ENCODE measurements at places on chromosomes 4 and X.

DNA sequence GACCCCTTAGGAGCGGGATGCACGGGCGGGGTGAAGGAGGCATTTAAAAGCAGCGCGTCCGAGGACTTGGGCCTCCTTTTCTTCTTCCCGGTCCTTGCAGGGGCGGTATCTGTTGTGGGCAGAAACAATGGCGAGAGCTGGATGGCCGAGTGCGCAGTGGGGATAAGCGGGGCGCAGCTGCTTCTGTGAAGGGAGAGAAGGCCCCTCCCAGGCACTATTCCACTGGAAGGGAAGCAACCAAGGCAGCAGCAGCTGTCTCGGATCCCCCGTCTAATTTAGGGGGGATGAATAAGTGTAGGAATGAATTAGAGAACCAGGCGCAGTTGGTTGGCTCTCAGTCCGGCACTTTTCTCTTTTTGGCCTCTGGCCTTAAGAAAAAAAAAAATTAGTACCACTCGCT lies 995 bp downstream of the SMARCA5 start:
- DNase-seq: peak; percentile 18

DNA sequence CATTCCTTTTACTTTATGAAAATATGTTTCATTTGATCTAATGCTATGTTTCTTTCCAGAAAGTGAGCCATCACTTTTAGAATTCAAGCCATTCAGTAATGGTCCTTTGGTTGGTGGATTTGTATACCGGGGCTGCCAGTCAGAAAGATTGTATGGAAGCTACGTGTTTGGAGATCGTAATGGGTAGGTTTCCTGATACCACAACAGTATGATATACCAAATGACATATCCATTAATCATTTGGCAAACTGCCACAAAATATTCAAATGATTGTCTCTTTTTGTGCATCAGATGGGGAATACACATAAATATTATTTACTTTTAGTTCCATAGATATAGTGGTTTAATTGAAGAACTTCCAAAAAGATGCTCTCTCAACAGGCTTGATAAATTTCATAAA lies 68.2 kb downstream of the HHIP start:
- no peak for DNase-seq

GRCh38 chr4:128394778-128395177 lies 107.2 kb upstream of the PGRMC2 start:
- DNase-seq: no peak

DNA sequence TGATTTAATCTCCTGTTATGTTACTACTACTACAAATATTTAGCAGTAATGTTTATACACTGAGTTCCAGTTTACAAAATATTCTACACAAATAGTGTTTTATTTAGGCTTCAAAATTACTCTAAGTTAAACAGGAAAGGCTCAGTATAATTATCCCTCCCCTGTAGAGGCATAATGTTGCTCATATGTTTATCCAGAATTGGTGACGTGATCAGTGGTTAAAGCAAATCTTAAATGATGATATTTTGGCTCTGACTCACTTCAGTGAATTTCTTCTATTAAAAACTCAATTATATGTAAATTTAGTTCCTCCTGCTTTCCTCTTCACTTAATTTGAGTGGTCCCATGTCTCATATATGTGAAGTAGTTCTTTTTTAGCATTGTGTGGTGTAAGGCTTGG lies 438.5 kb downstream of the ADGRL3 start:
- DNase-seq: no peak

DNA sequence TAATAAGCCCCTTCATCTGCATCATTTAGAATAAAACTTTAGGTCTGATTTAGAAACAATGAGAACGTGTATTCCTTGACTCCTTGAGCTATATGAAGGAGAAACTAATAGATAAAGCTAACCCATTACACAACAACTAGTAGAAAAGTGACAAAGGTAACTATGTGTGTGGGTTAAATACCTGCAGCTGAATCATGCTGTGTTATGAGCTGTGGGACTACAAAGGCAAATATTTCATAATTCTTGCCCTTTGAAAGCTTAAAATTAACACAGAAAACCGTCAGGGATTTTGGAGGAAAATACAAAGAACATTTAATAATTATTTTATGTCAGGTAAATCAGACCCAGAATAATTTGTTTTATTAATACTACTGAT lies 898 bp upstream of the NDP start:
- DNase-seq: no peak

GRCh38 chr4:38107818-38108217 lies 147.6 kb downstream of the PTTG2 start:
- DNase-seq: no peak

DNA sequence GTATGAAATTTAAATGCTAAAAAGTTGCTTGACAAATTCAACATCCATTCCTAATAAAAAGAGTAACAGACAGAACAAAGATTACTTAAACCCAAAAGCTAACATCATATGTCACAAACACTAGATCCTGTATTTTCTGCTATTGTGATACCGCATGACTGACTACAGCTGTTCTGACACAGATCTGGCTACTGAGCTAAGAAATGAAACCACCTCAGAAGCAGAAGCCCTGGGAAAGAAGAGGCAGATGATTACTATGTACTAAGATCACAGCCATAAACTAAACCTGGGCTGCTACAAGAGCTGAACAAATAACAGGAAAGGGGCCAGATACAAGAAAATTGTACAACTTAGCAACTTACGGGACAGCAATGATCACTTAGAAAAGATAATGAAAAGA lies 9.4 kb downstream of the LETM1 start:
- DNase-seq: no peak

DNA sequence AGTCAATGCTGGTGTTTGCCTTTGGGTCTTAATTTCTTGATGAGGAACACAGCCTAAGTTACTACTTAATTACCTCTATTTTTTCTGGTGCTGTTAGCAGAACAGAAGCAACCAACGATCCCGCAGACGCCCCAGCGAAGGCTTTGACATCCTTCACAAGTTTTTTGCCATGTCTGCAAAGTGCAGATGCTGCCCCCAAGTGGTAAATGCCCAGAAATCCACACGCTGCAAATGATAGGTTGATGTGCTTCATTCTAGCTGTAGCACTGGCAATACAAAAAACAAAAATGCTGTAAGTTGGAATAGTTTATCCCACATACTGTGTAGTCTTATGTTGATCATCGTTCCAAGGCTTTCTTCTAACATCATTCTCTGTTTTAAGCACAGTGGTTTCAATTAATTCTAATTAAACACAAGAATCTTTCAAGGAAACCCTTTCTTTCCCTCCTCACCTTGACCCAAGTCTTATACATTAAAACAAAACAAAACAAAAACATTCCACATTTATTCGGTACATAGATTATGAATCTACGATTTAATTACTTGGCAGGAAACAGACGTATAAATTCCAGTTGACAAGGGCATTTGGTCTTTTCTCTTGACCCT lies 1.2 kb downstream of the PNPLA4 start:
- peak; percentile 70 for DNase-seq

DNA sequence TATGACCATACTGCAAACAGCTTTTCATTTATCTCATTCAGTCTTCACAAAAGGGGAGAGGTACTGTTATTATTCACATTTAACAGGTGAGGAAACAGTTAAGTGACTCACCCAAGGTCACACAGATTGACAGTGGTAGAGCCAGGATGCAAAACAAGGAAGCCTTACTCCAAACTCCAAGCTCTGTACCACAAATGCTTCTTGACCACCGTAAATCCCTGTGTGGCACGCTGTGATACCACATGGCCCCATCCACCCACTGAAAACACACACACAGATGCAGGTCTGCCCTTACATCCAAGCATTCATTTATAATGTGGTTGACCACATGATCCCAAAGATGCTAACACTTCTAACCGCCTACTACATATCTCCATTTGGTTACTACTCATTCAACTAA lies 129.5 kb downstream of the TSPAN5 start:
- DNase-seq: no peak

DNA sequence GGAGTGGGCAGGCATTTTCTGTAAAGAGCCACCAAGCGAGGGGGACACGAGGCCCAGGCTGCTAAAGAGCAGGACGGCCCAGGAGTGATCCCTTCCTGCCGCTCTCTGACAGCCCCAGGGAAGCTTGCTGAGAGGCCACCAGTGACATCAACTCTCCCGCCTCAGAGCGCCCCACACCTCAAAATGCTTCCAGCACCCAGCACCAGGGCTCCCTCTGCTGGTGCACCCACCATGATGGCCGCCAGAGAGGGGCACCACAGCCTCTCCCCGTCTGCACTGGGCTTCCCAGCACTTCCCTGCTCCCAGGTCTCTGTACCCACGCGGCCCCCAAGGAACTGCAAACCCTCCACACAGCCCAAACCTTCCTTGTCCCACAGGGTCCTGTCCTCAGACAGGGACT lies 40.4 kb downstream of the GAK start:
- peak; percentile 29 for DNase-seq

DNA sequence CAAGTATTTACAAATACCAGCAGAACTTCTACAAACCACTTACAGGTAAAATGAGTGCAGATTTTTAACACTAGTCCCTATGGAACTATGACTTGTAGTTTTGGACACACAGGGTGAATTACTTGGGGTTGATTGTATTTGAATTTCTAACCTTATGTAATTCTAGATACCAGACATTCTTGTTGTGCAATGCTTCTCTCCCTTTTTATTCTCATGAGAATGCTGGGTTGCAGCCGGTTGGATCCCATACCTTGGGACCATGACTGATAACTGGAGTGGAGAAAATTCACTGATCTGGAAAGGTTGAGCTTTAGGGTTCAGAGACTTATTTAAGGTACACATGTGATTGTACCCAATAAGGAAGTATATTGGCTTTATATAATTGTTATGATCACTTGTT lies 8.8 kb downstream of the TET2 start:
- DNase-seq: no peak

GRCh38 chr4:110632506-110633357 lies 9.9 kb upstream of the PITX2 start:
- DNase-seq: no peak

DNA sequence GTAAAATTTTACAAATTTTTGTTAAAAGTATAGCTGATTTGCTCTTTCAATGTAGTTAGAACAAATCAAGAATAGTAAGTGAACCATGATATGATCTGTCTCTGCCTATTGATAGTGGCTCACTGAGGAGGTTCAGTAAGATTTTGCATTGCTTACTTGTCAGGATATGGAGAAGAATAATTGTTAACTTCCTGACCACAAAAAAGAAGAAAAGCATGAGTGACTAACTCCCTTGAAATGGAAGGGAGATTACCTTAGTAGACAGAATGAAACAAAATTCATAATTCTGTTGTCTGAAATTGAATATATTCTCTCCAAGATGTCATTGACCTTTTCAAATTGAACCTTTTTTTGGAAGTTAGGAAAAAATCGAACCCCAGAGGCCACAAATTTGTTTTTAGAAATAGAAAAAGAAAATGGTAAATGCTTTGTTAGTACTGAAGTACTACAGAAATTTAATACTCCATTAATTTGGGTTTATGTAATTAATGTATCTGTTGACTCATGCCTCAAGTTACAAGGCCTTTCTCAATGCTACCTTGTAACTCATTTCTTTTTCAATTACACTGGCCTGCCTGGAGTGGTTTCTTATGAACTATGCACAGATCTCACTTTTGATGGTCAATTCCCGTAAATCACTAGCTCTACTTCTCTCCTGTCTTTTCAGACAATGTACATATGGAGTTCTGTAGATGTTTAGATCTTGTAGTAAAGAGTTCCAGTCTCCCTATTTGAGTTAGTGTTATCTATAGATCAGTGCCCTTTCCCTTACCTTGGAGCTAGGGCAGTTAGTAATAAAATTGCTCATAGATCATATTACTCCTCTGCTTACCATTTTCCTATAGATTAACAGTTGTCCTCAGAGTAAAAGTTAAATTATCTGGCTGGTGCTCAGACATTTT lies 139.3 kb downstream of the TLL1 start:
- no peak for DNase-seq

GRCh38 chrX:73766431-73766795 lies 203.4 kb downstream of the CHIC1 start:
- no peak for DNase-seq

- no peak for DNase-seq
Observed at GRCh38 chrX:96147681-96148080, 537.0 kb upstream of the DIAPH2 start.

DNA sequence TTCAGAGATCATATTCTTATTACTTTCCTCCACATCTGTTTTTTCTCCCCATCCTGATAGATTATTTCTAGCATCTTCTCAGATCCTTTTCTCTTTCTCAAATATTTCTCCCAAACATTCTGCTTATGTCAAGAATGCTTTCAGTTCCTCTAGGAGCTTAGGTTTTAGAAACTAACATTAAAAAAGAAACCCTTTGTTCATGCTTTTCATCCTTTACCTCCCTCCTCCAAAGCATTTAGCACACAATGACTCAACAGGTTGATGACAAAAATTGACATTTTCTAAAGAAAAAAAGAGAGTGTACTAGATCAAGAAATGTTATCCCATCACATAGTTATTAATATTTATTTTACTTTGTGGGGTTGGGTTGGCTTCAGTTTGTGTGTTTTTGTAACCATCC lies 16.5 kb upstream of the ALB start:
- no peak for DNase-seq

DNA sequence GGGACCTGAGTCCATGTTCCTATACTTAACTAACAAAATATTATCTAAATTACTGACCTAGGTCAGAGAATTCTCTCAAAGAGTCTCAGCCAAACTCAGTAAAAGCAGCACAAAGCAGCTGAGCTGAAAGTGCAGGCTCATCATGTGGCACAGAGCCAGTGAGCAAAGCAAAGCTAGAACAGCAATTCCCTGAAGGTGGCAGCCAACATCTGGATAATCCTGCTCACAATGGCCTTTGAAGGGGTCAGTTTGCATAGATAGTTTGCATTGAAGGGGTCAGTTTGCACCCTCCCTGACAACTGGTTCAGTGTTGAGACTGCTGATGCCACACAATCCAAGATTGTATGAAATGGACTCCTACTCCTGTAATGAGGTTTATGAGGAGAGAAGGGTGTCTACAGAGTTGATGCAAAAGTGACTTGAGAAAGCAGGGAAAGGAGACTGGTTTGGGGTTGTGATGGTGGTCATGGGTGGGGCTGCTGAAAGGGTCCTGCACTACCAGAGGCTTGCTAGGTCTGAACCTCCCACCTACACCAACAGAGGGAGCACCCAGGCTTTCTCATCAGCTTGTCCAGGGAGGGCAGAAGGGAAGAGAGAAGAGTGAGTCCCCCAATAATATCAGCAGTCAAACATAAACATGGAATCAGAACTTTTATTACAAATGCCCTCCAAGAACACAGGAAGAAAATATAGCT lies 39.7 kb downstream of the TRIM61 start:
- no peak for DNase-seq

- peak; percentile 12 for DNase-seq
Observed at GRCh38 chrX:48573690-48574269, 504 bp upstream of the RBM3 start.

- DNase-seq: no peak
Observed at GRCh38 chr4:152197211-152197610, 338.7 kb downstream of the FBXW7 start.

DNA sequence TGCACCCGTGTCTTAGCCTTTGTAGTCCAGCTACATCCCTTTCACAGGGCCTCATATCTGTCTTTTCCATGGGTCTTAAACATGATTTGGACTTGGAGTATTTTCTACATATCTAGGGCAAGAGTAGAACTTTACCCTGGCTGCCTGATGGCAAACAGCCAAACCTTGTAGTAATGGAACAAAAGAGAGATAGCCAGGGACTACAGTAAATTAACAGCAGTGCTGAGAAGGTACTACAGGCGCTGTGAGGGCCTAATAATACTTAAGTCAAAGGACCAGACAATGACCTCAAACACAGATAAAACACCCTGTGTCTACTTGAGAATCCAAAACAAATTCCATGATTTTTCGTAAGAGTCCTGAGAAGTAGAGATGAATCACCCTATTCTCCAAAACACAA lies 111.0 kb upstream of the WDR17 start:
- no peak for DNase-seq

GRCh38 chrX:129614481-129615255 lies 40.1 kb downstream of the APLN start:
- no peak for DNase-seq

- DNase-seq: no peak
Observed at GRCh38 chr4:140078366-140078765, 75.6 kb downstream of the MAML3 start.

Data from activated naive CD4-positive, alpha-beta T cell treated with anti-CD3 and anti-CD28 coated beads for 36 hours (primary cell).